ENCODE measurements at places on chromosomes 16 and 17.

GRCh38 chr17:68777243-68777855, 176.2 kb upstream of the FAM20A start:
- DNase-seq = peak; percentile 34

GRCh38 chr17:18980682-18981334, 23.8 kb downstream of the FAM83G start:
- DNase-seq = no peak

- peak; percentile 20 for DNase-seq
These were observed 150.5 kb upstream of the SOX9 start for GRCh38 chr17:71970312-71970711.

- no peak for DNase-seq
These were observed 3.4 kb upstream of the MT2A start for GRCh38 chr16:56604966-56605365.

GRCh38 chr16:7331997-7332396, 648 bp upstream of the RBFOX1 start:
- no peak for DNase-seq

DNA sequence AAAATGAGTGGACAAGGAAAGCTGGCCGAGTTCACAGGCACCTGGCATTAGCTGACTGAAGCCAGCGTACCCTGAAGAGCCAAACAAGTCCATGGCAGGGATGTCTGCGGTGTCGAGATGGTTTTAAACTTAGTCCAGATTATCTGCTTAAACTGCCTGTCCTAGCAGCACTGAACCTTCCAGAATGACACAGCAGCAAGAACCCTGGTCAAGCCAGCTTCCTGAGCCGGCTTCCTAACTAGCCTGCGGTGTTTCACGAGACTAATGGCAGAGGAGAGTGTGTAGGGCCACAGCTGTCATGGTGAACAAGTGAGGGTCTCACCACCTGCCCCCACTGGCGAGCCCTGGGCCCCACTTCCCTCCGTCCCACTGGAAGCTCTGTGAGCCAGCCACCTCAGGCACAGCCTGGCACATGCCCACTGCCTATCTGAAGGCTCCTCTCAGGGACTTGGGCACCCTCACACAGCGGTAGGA, 28.8 kb upstream of the MTSS2 start:
- no peak for DNase-seq

DNA sequence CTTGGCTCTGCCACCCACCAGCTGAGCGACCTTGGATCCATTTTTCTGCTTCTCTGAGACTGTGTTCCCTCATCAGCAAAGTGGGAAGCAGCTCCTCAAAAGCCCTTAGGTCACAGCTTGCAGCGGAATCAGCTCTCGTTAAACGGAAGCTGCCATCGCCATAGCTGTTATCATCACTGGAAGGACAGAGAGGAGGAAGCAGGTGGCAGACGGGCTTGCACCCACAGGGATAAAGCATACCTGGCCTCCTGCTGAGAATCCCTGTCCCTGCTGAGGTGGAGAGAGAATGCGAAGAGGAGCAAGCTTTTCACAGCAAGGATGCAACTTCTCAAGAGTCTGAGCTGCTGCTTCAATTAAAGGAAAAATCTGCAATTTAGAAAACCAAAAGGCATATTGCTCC, 106.6 kb downstream of the CLEC16A start:
- no peak for DNase-seq

- DNase-seq = no peak
These were observed 359.7 kb downstream of the CDH11 start for GRCh38 chr16:64762211-64762610.

DNA sequence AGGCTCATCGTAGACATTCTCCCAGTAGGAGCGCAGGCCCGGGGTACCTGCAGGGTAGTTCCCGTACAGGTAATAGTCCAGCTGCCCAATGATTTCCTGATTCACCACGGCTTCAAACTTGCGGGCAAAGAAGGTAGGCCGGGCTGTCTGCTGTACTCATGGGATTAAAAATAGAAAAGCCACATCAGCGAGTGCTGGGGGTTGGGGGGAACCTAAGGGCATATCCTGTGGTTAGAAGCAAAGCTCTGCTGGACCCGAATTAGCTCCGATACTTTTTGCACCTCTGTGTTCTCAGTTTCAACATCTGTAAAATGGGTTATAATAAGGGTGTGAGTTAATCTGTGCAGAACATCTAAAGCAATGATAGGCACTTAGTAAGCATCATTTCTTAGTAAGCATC, 336.2 kb downstream of the XYLT1 start:
- DNase-seq = peak; percentile 83

DNA sequence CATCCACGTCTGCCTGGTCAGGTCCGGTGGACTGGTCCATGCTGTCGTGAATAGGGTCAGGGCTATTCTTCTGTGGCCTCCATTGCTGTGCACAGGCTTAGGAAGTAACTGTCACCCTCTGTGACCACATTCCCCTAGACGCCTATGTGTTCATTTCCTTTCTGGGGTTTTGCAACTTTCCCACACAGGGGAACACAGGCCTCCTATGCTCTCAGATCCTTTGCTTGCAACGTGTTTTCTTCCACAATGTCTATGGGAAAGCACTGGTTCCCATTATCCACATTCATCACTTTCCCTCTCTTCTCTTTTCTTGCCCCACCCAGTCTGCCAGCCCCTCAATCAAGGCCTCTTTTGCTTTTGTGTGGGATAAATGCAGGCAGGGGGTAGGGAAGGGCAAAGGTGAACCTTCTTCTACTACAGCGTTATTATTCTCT, 43.2 kb upstream of the DNAJA2 start:
- DNase-seq = peak; percentile 71

DNA sequence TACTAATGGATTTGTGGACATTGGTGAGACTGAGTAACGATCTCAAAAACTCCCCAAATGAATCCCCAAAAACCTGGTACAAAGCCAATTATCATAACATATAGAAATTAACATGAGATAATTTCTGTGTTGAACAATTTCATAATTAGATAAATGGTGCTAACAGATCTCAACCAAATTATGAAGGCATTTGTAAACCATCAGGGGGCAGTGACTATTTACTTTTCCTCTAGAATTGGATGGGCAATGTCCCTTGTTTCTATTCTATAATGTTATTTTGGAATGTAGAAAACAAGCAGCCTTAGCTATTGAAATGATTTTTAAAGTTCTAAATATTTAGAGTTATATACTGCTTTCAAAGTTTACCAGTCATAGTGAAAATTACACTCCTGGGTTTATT, 57.8 kb downstream of the MYH10 start:
- no peak for DNase-seq

- DNase-seq = no peak
These were observed 1.5 kb downstream of the FBRS start for GRCh38 chr16:30659507-30660423.

DNA sequence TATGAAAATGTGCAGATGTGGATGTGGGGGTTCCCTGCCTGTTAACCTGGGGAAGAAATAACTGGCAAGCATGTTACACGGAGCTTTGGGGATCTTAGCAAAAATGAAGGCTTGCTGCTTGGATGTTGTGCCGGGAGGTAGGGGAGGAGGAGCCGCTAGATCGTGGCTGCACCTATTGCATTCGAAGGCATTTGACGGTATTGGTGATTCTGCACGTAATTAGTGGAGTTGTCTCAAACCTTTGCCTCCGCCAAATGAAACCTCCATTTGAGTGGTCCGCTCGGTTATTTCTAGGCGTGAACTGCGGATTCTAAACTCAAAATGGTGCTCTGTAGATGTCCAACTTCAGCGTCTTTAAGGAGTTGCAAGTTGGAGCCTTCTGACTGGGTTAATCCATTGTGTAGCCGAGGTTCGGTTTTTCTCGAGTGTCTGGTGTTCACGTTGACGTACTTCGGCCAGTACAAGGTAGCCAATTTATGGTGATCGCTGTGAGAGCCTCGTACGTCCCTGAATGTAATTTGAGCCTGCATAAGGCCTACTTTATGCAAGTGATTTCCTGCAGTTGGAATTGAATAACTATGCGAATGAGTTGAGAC, 1.5 kb downstream of the TNRC6C start:
- DNase-seq = no peak

DNA sequence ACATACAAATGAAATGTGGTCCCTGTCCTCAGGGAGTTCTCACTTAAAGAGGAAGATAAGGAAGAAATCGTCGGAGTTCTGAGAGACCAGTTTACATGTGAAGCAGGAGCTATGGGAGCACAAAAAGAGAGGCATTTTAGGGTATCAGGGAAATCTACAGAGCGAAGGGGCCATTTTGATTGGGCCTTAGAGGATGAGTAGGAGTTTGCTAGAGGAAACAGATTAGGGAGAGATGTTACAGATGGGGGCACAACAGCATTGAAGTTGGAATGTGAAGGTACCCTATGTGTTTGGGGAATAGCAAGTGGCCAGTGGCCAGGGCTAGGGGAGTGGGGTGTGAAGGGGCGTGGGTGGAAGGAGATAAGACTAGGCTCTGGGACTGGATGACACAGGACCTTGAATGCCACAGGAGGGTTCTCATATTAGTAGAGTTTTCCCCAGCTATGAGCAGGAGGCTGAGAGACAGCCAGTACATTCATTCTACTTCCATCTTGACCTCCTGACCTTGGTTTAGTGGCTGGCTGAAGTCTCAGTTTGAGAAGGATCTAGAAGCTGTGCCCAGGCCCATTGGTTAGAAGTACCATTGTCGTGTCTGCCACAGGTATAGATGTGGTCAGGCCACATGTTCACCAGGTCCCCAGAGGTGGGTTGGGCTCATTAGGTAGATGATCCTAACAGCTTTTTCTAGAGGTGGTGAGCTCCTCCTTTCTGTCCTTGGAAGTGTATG, 34.8 kb downstream of the CPNE2 start:
- no peak for DNase-seq

GRCh38 chr17:5686074-5686635, 101.8 kb upstream of the NLRP1 start:
- DNase-seq = no peak

DNA sequence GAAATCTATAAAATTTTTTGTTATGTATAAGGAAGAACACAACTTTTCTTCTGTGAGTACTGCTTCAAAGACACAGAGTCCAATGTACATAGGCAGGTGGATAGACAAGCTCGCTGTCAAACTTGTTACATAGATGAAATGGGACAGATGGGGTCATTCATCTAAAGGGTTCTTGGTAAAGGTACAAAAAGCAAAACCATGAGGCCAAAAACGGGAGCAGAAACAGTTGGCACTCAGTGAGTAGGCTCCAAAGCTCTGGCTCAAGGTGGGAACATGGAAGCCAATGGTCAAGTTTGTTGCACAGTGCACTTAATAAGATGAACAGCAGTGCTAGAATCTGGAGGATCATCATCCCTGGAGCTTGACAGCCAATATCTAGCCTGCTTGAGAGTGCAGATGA, 979.0 kb upstream of the EEF2KMT start:
- no peak for DNase-seq

DNA sequence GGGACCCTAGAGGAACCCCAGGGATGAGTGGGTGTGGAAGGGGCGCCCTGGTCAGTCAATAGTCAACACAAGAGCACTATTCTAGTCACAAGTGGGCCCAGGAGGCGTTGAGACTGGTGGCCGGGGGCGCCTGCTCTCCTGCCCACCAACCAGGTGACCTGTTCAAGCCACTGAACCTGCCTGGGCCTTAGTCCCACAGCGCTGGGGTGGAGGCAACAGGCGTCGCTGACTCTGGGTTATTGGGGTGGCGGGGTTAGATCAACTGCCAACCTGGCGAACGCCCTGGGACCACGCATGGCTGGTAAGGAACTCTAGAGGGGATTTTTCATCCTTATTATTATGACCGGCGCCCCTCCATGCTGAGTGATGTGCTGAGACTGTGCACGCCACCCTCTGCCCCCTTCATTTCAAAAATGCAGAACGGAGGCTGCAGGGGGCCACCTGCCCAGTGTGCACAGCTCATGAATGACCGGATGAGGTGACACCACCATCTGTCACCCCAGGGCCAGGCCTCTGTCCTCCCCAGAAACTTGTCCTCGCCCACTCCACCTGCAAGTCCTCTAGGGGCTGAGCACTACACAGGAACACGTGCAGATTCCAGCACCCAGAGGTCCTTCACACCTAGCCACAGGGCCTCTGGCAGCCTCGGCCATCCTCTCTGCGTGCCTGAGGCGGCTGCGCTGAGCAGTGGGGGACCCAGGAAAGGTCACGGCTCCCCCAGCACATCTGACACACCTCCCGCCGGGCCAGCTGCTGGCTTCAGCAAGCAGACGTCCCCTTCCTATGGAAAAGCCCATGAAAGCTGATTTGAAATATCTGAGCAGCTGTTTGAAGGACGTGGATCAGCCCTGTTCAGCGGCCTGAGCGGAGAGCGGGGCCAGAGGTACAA, 51.6 kb upstream of the DNAH17 start:
- DNase-seq = no peak

DNA sequence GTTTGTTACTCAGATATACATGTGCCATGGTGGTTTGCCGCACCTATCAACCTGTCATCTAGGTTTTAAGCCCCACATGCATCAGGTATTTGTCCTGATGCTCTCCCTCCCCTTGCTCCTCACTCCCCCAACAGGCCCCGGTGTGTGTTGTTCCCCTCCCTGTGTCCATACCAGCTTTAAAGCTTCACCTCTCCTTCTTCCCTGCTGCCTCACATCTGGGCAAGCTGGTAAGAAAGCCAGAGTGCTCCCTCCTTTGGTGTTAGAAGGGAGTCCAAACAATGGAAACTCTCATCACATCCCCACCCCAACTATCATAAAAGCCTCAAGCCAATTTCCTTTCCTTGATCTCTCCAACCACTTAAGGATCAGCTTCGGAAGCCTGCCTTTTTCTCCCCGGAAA, 1115.6 kb upstream of the GOT2 start:
- no peak for DNase-seq

- no peak for DNase-seq
These were observed 101.0 kb upstream of the SHISA6 start for GRCh38 chr17:11140043-11140442.

GRCh38 chr16:30934827-30935557, 11.6 kb downstream of the FBXL19 start:
- peak; percentile 48 for DNase-seq

GRCh38 chr16:66066404-66066803, 300.1 kb upstream of the CDH5 start:
- DNase-seq = no peak

- DNase-seq = peak; percentile 88
These were observed 7.1 kb upstream of the TEX19 start for GRCh38 chr17:82351713-82352488.

- no peak for DNase-seq
These were observed 124.5 kb upstream of the ZFHX3 start for GRCh38 chr16:73172241-73172972.

DNA sequence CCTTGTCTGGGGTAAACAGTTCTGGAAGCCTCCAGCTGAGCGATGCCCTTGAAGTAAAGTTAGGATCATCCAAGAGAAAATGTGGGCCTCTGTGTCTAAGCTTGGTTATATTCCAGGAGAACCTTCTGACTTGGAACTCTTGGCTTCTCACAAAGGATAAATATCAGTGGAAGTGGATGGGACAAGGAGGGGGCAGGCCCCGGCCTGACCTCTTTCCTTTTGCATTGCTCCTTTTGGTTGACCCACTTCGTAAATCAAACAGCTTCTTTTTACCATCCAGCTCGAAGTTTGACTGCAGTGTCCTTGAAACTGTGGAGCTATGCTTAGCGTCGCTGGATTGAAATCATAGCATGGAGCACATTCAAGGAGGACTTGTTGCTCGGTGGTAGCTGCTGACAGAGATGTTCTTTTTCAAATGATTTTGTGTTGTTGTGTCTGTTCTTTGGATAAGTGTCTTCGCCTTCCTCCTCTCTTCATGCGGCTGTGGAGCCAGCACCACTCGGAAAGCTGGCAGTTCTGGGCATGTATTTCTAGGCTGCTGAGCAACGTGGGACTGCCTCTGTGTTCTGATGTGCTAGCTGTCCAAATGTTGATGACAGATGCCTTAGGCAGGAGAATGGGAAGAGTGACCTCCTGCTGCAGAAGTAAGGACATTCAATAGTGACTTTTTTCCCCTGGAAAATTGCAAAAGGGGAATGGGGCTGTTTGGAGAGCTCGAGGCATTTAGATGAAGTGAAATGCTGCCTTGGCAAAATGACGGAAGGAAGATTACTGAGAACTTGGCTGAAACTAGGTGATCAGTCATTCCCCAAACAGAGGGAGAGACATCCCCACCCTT, 4.5 kb downstream of the MINK1 start:
- DNase-seq = no peak

Data from GM10248 (cell line).